NCI-H1105 (cell line): ENCODE measurements at places on chromosomes 1 and 21.

DNA sequence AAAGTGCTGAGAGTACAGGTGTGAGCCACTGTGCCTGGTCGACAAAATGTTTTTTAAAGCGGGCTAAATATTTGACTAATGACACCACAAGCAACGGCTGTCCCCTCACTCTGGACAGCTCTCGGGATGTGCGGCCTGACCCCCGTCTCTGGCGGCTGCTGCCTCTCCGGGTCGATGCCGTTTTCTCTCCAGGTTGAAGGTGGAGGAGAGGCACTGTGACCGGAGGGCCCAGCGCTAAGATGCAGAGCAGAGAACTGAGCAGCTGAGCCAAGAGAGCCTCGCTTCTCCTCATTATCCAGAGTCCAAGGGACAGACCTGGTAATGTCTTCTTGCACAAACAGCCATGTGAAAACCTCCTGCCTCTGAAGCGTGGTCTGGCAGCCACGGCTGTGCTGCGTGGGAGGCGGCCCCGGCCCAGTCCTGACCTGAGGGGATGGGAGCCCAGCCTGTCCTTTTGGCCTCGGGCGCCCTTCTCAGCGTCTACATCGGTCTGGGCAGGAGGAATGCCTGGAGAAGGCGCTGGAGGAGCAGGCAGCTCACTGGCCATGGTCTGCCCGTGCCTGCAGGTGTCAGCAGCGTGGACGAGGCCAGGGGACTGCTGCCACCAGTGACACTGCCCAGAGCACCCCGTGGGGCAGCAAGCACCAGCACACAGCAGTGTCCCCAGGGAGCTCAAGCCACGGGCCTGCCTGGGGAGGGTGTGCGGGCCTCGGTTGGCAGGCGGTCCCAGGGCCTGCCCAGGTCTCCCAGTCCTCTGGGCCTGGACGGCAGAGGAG lies 10.3 kb downstream of the MORN1 start:
- no peak for DNase-seq

GRCh38 chr1:164754088-164754600 lies 195.2 kb downstream of the PBX1 start:
- DNase-seq, result no peak

DNA sequence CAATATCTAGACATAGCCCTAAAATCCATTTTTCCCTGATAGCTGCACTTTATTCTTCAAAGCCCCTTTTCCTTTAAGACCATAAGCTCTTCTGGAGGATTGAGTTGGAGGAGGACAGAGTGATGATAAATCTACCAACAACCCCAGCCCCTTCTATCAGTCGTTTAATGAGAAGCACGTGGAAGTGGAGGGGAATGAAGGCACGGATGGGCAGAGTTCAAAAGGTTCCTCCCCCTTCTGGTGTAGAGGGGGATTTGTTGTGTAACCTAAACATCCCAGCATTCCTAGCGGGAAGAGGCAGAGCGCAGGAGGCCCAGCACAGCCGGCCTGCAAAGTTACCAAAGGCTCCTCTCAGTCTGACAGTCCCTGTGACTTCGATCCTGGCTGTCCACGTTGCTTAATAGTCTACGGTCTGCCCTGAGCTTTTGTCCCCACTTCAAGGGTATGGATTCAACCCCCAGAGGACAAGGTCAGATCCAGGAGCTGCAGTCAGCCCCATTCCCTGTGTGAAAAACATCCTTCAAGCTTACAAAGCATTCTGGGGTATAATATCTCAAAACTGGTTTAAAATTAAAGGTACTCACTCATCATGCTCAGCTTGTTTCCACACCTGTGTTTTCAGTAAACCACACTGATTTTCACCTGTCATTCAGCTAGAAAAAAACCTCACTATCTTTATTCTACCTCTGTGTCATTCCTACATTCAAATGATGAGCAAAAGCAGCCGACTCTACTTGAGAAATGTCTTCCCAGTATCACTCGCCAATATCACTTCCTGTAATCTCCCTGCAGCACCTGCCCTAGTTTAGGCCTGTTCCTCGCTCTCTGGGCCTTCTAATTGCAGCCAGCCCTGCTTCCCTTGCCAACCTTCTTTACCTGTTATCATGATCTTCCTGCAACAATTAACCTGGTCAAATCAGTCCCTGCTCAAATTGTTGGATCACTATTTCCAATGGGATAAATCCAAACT lies 117.9 kb downstream of the PLPP3 start:
- peak; percentile 24 for DNase-seq

DNA sequence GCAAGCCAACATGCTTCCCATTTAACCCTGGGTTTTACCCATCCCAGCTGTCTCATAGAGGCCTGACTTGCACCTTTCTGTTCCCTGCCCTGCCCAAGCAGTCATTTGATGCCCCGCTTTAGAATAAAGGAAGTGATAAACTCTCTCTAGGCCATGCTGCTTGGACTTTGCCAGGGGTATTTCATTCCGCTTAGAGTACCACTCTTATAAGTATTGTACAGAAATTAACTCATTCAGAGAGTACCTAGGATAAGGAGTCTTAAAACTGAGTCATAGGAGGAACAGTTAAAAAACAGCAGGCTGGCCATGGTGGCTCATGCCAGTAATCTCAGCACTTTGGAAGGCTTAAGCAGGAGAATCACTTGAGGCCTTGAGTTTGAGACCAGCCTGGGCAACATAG lies 21.0 kb upstream of the LYST start:
- no peak for DNase-seq

DNA sequence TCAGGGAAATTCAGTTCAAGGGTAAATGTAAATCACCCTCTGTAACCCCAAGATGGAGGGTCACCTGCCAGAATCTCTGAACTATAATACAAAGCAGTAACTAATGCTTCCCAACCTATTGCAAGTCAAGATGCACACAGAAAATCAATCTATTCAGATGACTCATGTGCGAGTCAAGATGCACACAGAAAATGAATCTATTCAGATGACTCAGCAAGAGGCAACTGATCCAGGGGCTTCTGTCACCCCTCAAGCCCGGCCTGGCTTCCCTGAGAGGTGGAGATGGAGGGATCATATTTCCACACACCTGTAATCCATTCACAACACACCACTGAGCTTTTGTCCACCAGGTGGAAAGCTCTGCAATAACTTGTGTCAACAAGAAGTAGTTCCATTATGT lies 17.4 kb upstream of the HIVEP3 start:
- peak; percentile 77 for DNase-seq

DNA sequence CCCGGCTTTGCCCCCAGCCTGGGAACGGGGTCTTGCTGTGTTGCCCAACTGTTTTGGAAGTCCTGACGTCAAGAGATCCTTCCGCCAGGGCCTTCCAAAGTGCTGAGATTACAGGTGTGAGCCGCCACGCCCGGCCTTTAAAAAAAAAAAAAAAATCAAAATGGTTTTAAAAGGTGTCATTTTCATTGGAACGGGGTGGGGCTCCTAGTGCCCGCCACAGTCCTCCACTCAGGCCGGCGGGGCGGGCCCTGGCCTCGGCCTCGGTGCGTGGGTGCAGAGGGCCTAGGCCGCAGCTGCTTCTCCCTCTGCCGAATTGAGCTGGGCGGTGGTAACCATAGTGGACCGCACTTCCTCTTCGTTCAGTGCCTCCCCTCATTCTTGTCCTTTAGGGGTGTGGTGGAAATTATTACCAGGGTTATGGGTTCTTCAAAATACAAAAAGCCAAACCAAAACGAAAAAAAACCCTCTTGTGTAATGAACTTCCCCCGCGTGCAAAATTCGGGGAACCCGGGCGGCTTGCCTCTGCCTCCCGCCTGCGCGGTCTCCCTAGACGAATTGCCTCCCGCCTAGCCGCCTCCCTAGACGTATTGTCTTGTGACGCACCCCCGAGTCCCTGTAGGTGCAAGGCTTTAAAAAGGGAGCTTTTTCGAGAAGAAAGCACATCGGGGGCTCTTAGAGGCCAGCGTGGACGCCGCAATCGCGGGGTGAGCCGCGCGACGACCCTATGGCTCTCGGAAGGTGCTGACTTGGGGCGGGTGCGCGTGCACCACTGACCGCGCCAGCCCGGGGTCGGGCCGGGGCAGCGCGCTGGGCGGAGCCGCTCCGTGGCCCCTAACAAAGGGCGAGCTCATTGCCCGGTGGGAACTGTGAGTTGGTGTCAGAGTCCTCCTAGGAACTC lies 10.5 kb upstream of the SPEN start:
- no peak for DNase-seq

DNA sequence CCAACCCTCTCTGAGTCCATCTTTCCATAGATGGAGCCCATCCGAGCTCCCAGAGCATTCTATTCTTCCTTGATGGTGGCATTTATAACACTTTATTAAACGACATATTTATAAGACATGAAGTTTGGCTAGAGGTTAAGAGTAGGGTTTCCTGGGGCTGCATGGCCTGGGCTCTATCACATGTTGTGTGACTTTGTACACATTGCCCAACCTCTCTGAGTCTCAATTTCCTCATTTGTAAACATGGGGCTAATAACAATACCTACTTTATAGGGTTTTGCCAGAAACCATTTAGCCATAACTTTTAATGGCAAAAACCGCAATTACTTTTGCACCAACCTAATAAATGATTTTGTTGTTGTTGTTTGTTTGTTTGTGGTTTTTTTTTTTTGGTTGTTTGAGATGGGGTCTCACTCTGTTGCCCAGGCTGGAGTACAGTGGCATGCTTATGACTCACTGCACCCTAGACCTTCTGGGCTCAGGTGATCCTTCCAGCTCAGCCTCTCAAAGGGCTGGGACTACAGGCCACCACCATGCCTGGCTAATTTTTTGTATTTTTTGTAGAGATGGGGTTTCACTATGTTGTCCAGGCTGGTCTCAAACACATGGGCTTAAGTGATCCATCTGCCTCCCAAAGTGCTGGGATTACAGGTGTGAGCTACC lies 13.9 kb upstream of the ASAP3 start:
- DNase-seq, result no peak

GRCh38 chr21:45146801-45147200 lies 72.4 kb downstream of the ADARB1 start:
- no peak for DNase-seq

DNA sequence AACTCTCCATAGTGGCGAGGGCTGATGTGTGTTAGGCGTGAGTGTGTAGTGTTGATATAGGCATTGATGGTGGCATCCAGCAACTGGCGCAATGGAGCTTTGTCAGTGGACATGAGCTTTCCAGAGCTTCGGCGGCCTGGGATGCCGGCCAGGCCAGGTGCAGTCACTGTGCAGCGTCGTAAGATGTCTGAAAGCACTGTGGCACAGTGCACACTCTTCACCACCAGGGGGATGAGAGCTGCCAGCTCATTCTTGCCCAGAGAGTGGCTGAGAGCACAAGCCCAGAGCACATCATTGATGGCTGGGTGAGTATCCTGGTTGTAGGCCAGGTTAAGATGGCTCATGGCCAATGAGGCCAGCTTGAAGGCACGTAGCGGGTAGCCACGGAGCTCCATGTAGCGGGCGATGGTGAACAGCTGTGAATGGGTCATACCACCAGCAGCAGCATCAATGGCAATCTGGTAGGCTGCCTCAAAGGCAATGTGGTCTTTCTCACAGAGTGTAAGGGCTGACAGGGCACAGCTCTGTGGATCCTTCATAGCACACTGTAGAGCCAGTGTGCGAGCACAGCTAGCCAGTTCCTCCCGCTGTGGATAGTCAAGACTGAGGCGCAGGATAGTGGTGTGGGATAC lies 6.7 kb downstream of the UROD start:
- DNase-seq, result peak; percentile 79

DNA sequence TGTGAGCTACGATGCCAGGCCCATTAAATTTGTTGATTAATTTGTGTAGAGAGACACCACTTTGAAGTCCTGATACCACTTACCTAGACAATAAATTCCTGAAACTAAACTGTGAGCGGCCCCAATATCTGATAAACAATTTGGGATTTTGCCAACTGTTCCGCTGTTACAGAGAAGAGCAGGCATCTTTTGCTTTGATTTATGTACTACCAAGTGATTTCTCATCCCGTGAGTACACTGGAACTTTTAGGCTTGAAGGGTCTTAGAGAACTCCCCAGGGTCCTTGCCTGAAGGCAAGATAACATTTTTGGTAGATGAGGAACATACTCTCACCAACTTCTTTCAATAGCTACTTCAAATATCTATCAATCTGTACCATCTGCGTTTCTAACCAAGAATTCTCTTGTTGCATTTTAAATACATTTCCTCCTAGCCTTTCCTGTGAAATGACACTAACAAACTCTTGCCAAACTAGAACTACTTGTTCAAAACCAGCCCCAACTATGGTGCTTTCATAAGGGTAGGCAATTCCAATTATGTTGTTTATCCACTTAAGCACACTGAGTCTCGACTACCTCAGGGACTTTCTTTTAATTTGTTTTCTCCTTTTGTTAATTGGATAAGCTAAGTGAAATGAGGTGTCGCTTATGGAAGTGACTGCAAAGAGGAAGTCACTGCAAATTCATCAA lies 23.2 kb upstream of the SLC30A1 start:
- peak; percentile 48 for DNase-seq

DNA sequence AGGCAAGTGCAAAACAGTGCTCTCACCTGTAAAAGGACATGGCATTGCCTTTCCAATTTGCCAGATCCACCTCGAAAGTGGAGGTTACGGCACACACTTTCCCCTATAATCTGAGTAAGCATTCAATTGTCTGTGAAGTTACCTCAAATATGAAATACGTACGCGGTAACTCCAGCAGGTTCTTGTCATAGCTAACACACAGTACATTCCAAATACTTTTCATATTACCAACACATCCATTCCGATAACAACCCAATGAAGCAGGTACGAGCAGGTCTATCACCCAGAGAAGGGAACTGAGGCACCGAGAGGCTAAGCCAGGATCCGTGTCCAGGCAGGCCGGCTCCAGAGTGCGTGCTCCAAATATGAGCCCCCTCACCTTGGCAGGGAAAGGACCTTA lies 46.8 kb upstream of the LPAR3 start:
- DNase-seq, result no peak

DNA sequence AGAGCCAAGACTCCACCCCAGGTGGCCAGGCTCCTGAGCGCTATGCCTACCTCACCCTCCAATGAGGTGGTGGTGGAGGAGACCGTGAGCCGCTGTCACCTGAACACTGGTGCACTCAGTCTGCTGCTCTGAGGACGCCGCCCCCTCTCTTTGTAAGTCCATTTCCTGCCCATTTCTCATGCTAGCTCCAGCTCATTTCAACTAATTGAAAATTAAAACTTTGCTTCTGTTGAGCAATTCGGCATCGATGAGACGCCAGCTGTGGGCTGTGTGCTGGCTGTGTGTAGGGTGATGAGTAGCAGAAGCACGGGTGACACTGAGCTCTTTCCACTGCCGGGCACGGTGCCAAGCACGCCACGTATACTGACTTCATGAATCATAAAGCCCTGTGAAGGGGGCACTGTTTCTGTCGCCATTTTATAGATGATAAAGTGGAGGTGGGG lies 11.2 kb downstream of the TNFRSF1B start:
- peak; percentile 76 for DNase-seq

DNA sequence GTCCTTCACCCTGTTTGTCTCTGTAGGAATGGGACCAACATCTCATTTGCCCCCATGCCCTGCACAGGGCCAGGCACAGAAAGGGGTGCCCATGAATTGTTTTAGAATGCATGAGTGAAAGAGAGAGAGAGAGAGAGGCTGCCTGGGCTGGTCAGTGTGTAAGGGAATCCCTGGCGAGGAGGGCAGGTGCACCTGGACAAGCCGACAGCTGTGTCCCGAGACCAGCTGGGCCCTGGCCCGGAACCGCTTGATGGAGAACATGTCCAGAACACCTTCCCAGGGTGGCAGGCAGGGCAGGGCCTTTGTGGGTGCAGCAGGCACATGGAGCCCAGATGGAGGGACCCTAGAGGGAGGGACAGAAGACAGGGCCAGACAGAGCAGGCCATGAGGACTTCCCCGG lies 22.7 kb downstream of the SPOCD1 start:
- DNase-seq, result no peak
